ENCODE measurements at places on chromosomes 5 and 9.

DNA sequence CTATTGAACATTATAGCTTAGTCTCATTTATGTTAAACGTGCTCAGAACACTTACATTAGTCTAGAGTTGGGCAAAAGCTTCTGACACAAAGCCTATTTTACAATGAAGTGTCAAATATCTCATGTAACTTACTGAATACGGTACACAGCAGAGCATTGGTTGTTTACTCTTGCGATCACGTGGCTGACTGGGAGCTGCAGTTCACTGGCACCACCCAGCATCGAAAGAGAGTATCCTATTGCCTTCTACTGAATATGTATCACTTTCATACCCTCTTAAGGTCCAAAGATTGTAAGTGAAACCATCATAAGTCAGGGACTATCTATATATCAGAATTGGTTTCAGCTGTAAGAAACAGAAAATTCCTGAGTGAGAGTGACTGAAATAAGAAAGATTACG lies 42.6 kb upstream of the OSMR start:
- no peak for DNase-seq

DNA sequence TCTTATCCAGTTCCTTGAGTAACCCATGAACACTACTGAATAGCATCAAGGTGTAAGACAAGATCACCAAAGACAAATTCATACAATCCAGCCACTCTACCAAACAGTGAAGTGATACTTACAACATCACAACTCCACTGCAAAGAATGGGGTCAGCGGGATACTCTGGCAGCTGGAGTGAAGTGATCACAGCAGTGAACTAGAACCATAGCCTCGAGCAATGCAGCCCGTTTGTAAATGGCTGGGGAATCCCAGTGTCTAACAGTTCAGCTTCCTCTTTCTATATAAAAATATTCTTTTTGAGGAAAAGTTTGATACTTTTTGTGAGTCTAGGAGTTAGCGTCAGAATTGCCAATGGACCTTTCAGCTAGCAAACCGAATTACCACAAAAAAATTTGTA lies 515.2 kb downstream of the ZNF608 start:
- no peak for DNase-seq

DNA sequence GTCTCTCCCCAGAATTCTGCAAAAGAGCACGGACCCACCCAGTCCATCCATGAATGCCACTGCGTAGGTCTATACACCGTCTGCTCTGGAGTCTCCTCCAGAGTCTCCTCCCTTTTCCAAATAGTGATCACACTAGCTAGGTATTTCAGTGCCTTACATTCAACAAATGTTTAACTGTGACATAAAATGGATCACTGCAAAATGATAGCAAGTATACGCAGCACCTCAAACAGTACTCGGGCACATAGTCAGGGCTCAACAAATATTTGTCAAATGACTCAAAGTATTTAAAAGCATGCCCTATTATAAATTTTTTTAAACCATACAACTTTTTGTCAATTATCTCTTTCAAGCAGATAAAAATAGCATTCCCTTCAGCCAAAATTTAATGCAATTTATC lies 60.5 kb downstream of the TLE1 start:
- no peak for DNase-seq

DNA sequence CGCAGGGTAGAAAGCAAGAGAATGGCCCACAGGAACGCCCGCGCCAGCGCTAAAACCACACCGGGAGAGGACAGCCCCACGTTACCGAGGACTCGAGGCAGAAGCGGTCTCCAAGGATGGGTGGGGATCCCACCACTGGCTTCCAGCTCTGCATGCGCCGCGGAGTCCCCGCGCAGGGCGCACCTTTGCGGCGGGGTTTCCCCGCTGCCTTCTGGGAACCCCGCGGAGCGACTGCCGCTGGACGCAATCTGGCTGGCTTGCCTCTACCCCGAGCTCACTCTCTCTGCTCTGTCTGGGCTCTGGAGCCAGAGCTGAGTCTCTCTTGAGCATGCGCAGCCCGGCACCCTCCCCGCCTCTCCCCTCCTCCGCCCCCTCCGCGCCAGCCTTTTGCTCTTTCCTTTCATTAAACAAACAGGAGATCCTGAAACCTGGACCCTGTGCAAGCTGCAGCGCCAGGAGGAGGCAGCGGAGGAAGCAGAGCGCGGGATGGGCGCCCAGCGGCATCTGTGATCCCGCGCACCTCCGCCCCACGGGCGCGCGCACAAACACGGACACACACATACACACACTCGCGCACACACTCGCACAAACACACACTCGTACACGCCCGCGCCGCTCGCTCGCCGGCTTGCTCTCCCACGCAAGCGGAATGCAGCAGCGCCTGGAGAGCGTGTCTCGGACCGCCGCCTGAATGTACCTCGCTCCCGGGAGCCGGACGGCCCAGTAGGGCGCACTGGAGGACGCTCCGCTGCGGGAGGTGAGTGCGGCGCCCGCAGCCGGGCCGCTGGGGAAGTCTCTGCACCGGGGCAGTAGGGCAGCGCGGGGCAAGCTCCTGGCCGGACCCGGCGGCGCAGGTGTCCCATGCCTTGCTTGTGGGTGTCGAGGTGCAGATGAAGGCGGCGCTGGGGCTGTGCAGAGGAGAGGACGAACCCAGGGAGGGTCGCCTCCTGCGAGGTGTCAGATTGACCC lies at the start of gene PLPPR1:
TSS of gene PLPPR1 (plus strand) at position 382 of the 969 bp plus-strand sequence.
- DNase-seq = no peak

- DNase-seq = no peak
These were observed 345.9 kb upstream of the CD180 start for GRCh38 chr5:67542479-67542878.

DNA sequence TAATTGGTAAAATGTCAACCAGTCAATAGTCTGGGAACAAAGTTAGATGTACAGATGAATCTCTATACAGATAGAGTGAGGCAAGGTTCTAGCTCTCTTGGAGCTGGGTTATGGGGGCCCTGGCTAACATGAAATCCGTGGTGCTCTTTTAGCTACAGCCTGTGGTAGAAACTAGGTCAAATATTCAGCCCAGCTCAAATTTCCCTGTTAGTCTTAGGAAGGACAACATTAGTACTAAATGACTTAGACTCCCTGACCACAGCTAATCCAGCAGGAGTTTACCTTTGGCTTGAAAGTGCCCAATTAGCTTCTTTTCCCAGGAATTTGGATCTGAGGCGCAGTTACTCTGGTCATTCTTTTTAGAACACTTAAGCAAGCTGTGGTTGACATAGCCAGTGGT lies 170.5 kb downstream of the DMRTA1 start:
- DNase-seq = no peak

DNA sequence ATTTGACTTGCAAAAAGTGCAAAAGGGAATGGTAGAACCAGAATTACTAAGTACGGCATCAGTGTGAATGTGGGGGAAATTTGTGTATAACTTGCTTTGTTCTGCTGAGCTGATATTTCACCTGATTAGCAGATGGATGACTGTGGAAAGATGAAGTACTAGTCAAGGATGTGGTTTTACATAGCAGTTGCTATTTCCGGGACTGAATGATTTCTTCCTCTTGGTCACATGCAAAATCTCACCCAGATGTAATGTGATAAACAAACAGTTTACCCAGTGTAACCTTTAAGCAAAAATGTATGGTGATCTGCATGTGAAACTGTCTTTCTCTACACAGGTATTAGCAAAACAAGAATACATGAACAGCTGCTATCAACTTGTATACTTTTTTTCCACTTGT lies 46.1 kb downstream of the DCP2 start:
- no peak for DNase-seq

GRCh38 chr5:132768485-132768868 lies 8.6 kb downstream of the SEPTIN8 start:
- DNase-seq = no peak

DNA sequence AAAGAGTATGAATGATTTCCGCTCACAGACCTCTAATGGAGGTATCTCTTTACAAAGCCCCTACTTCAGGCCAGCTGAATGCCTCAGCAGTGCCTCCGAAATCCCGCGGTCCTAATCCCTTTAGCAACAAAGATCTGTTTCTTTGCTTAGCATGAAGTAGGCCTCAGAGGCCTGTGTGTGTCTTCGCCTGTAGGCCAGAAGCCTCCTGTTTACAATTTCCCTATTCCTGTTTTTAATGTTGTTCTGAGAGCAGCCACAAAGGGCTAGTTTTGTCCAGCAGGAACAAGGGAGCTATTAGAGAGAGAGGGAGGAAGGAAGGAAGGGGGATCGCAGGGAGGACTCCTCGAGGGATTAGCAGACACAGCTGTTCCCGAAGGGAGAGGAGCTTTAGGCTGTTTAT lies 166.4 kb upstream of the SPRY4 start:
- DNase-seq = no peak

GRCh38 chr5:10501554-10502075 lies 59.9 kb downstream of the ROPN1L start:
- no peak for DNase-seq

- DNase-seq = no peak
These were observed 39.5 kb downstream of the TENT4A start for GRCh38 chr5:6752782-6753181.

GRCh38 chr9:84937180-84937579 lies 267.7 kb downstream of the NTRK2 start:
- no peak for DNase-seq

DNA sequence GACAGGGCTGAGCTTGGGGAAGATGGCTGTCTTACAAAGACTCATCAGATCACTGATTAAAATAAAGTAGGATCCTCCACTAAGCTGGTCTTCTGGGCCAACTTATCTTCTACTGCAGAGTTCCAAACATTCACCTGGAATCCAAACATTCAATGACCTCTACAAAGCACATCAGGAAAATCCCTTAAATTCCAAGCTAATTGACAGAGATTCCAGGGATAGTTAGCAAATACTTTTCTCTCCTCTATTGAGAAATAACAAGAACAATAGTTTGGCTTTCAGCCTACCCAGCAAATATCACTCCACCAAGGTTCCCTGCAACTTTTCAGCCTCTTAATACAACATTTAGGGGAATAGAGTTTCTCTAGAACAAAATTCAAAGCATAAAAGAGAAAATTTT lies 140.6 kb upstream of the LIFR start:
- DNase-seq = no peak

DNA sequence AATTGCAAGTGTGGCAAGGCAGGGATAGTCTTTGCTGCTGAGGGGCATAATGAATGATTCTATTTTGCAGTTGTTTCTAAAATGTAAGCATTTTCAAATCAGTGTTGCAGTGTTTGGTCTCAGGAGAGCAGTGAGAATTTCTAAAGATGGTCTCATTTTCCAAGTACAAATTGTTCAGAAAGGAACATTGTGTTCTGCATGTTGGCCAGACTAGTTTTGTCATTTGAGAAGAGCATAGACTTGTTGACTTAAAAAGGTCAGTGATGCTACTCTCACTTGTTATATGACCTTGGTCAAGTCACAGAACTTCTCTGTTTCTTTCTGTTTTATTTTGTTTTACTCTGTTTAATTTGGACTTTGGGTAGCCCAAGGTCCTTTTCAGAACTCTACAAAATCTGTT lies 344.6 kb downstream of the OSTF1 start:
- DNase-seq = no peak

DNA sequence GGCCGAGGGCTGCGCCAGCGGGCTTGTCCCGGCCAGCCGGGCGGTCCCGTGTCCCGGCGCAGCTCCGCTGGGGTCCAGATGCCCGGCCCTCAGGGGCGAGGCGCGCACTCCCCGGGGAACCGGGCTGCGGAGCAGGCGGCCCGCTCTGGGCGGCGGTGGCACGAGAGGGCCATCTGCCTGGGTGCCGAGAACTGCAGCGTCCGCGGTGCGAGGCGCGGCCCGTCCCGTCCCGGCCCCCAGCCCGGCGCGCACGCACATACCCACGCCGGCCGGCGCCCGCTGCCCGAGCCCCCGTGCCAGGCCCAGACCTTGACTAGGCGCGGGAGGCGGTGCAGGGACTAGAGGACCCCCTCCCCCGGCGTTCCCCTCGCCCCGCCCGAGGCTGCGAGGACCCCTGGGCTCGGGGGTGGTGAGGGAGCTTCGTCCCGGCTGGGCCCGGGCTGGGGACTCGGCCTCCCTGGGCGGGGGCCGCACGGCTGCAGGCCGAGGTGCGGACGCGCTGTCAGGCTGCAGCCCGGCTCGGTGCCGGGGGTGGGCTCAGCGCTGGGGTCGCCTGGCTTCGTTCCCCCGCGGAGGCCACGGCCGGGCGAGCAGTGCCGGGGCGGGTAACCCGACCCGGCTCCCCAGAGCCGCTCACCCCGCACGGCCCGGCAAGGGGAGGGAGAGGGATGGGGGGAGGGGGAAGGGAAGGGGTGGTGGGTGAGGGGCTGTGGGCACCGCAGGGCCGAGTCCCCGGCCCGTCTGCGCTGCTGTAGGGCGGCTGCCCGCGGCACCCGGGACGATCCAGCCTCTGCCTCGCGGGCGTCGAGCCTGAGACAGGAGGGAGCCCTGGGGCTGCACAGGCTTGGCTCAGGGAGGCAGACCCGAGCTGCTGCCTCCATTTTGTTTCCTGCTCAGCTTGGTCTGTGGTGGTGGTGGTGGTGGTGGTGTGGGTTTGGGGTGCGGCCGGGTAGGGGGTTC lies 1.2 kb upstream of the NSD1 start:
- no peak for DNase-seq

GRCh38 chr5:36277521-36278176 lies 24.1 kb downstream of the RANBP3L start:
- no peak for DNase-seq

- DNase-seq = no peak
These were observed 10.8 kb downstream of the KLF4 start for GRCh38 chr9:107478805-107479204.

GRCh38 chr9:125633116-125633745 lies 73.8 kb downstream of the MAPKAP1 start:
- no peak for DNase-seq

DNA sequence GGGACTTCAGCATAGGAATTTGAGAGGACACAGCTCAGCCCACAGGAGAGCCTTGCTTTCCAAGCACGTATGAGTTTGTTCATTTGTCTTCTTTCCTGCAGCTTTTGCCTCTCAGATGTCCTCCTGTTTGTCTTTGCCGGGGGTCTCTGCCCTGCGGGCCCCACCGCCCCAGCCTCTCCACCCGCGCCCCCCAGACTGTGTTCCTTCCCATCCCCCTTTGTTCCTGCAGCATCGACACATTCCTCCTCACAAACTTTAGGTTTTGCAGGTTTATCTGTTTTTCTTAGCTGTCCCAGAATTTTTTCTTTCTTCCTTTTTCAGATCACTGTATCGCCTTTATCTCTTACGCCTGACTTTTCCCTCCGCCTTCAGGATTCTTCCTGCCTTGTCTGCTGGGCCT lies 18.9 kb downstream of the UBE2QL1 start:
- no peak for DNase-seq

- no peak for DNase-seq
These were observed 116.1 kb upstream of the TAF11L2 start for GRCh38 chr5:17381932-17382331.

DNA sequence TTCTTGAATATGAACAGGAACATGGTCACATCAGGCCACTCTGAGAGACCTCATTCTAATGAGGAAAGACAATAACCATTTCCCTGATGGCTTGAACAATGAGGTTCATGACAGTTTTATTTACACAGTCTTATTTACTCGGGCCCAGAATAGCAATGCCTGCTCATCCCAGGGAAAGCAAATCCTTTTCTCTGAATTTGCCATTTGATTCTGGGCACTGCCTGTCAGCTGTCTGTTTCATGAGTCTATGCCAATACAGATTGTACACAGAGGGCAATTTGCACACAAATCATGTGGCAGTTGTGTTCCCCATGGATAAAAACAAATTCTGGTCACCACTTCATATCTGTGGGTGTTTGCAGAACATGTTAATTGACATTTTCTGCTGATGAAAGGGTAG lies 492.5 kb downstream of the ACTL7B start:
- no peak for DNase-seq
